Stimulated activated CD8-positive, alpha-beta memory T cell treated with anti-CD3 and anti-CD28 coated beads, Interleukin-2, amount 100 ng/mL, for 1 hour (primary cell): ENCODE measurements at places on chromosomes 1 and 21.

DNA sequence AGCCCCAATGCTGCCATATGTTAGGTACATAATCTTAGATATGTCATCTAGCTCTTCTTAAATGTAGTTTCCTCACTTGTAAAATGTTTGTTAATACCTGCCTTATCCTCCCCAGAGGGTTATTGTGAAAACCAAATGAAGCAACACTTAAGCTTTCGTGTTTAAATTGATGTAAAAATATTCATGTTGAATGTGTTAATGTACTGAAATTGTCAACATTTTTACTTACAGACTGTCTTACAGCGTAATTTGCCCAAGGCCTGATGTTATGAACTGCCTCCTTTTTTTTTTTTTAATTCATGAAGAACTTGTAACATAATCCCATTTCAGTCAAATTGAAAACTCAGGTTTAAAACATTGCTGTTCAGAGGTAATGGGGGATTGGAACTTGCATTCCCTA is 25.6 kb upstream of the ENAH start:
- no peak for DNase-seq

DNA sequence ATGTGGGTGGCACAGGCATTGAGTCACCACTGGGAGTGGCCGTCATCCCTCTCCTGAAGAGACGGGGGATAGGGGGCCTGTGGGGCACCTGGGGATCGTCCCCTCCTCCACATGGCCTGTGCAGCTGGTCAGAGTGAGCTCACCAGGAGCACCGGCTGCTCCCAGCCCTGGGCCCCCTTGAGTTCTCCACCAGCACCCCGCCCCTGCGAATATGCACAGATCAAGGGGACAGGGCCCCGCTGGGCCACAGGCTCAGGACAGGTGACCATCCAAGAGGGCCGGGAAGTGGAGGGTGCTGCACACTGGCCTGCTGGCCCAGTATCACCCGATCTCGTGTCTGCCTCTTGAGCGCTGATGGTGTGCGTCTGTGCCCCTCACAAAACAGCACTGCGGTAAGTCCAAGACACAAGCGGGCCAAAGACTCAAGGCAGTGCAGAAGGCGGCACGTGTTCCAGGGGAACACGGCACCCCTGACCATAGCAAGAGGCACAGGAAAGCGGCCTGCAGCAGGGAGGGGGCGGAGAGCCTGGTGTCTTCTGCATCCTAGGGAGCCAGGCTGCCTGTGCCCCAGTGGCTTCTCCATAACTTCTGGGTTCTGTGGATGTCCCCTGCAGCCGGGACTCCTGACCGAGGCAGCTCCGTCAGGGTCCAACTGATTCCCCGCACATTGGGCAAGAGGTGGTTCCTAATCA is 18.1 kb upstream of the TSPEAR start:
- no peak for DNase-seq

DNA sequence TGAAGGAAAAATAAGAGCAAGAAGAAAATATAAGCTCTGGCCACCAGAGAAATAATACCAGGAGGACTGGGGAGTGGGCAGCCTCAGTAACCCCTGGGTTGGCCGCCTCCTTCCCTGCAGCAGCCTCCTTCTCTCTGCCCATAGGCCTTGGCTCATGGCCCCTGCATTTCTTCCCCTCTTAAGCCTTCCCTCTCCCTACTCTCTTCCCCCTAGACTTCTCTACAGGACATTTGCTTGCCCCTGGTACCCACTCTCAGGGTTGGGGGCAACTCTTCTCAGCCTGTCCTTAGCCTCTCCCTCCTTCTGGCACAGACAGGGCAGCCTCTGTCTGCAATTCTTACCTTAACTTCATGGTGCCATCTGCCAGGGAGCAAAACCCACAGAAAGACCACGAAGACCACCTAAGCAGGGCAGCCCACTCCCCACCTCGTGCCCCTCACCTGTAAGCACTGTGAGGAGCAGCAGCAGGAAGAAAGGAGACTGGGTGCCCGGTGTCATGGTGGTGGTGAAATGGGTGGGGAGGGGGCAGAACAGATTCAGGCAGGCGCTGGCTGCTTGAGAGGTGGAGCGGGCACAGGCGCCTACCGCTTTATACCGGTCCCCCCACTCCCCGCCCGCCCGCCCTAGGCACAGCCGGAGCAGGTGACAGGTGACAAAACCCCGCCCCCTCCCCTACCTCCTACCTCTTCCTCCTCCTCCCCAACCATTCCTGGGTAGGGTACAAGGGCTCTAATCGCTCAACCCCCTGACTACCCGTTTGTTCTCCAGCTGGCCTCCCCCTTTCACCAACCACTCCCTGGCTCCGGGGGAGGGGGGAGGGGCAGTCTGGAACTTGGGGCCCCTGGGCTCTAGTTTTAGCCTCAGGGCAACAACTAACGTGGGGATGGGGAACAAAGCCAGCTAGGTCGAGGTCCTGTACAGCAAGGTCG is 15.1 kb downstream of the THBS3 start:
- DNase-seq: no peak

- no peak for DNase-seq
Measured at GRCh38 chr1:65420590-65421350, at the start of the genes LEPR and LEPROT. TSS of gene LEPR (plus strand) at chr1:65420668. CDS start at chr1:65565566, 144,898 bp downstream. TSS of gene LEPROT (plus strand) at chr1:65420668. CDS start at chr1:65420725, 57 bp downstream.

DNA sequence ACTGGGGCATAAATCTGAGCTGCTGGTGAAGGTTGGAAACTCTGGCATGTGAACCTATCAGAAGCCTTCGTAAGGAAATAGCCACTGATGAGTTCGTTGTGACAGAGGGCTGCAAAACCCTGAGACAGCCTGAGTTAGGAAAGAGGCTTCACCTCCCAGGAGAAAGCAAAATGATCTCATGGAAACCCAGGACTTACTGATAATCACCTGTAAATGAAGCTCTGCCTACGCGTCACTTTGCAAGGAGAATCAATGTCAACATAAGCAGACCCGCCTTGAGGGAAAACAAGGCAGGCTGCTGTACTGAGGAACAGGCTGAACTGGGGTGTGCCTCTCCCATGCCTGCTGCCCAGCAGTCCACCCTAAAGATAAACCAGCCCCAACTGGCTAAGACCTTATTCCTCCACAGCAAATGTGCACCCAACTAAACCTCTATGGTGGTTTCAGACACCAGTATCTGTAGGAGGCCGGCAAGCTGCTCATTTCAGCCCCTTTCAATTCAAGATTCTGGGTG is 46.8 kb upstream of the SLC44A3 start:
- DNase-seq: no peak
